ENCODE measurements at places on chromosomes 4 and X.

DNA sequence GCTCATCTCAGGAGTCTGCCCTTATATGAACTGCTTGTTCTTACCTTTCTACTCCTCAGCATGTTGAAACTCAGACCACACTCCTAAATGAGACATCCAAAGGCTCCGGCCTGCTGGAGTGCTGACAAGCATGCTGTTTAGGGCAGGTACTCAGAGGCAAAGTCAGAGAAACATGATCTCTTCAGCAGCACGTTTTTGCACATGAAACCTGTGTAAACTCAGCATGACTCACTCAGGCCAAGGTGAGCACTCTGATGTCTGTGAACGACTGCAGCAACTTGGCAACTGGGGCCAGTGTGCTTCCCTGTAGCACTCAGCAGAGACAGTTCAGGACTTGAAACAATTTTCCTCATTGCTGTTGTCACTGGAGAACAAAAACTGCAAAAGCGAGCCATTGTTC lies 109.6 kb downstream of the PACRGL start:
- DNase-seq: no peak

DNA sequence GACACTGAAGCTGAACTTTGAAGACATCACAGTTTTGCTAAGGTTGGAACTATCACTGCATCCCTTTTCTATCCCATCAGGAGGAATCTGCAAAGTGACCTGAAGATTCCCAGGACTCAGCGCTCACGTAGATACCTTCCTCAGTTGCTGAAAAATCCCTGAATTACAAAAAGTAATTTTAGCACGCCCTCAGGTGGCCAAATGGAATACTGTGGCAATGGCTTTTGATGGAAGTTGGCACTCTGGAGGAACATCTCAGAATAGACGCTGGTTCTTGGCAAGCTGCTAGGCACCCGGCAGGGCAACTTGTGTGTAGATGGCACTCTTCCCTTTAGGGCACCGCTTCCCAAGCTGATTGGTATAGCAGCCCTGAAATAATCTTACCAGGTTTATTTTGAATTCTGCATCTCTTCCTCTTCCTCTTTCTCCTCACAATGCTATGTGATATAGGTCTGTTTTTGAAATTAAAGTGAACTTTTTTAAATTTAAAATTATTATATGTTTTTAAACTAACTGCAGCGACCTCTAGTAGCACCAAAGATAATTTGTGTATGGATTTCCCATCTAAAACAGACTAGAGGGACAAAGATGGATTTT lies 16.3 kb upstream of the ESX1 start:
- peak; percentile 49 for DNase-seq

DNA sequence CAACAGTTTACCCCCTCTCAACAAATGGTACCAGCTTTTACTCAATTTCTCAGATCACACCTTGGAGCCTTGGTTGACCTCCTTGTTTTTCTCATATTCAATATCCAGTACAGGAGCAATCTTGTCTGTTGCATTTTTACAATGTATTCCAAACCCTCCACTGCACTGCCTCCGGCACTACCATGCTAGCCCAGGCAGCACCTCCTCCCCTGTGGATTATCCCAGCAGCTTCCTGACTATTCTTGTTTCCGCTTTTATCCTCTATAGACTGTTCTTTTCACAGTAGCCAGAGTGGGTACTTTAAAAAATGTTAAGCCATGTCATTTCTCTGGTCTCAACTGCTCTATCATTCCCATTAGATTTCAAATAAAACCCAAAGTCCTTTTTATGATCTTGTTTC lies 253.4 kb upstream of the GPRIN3 start:
- no peak for DNase-seq

- no peak for DNase-seq
Observed at GRCh38 chrX:134683351-134684005, 25.2 kb upstream of the PLAC1 start.

DNA sequence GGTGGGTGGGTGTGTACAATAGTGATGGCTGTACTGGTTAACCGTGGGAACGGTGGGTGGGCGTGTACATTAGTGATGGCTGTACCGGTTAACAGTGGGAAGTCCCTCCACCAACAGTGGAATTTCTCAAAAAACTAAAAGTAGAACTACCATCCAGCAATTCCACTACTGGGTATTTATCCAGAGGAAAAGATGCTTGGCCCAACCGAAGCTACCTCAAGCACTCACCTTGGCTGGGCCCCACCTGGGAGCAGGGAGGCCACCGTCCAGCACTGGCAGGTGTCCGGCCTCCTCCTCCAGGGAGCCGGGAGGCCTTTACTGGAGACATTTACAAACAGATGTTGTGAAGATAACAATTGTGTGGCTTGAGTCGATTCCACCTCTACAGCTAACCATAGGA lies 6.0 kb upstream of the MAEA start:
- DNase-seq: no peak

DNA sequence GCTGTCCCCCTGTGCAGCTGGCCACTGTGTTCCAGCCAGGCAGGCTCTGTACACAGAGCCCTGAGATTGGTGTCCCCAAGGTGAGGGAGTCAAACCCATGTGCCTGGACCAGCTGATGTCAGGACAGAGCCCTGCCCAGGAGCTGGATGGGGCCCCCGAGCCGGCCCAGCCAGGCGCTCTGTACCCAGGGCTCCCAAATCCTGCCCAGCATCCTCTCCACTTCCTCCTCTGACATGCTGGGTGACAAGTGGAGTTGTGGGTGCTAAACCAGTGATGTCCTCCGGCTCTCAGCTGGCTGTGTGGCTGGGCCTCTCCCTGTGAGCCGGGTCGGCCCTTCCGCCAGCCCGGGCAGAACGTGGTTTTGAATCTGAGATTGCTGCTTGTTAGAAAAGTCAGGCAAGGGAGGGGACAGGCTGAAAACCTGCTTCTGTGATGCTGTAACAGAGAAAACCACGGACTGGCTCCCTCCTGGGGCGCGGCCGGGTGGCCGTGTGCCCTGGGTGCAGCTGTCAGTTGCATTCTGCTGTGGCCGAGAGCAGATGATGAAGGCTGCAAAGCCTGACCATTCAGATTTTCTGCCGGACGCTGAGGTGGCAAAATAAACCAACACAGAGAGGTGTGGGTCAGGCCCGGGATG lies 7.9 kb upstream of the CPLX1 start:
- no peak for DNase-seq

GRCh38 chr4:105780176-105780575 lies 71.6 kb downstream of the GSTCD start:
- no peak for DNase-seq

DNA sequence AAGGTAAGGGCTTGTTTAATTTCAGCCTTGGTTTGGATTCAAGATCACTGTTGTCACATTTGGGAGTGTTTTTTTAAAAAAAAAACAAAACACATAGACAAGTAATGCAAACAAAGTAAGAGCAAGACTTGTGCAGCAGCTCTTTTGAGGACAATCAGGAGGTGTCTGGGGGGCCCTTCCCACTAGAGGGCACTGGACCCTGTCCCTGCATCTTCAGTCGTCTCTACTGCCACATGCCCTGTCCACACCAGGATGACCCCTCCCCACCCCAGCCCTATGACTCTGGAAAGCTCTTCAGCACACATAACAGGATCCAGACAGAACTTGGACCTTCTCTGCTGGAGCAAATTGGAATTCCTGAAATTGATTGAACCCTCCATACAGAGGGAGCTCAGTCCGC lies 71.0 kb downstream of the USP46 start:
- peak; percentile 19 for DNase-seq

DNA sequence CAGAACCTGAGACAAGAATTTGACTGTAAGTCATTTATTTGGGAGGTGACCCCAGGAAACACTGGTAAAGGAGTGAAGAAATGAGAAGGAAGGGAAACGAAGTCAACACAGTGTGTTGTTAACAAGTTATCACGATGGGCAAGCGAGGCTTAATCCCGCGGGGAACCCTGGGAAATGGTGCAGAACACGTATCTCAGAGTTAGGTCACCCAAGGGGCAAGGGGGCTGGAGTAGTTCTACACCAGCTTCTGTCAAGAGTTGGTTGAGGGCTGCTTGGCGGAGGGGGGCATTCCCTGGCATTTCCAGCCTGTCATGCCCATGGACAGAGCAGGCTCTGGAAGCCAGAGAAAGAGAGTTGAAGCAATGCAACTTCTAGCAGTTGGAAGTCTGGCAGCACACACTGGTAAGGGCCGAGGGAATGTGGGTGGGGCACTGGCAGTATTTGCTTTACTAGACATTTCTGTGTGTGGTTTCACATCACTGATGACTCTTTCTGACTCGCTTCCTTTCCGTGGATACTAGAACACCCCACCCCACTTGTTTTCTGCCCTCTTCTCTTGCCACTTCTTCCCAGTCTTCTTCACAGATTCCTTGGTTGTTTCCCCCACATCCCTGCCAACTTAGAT lies 52.2 kb upstream of the ADGRG2 start:
- DNase-seq: peak; percentile 1

GRCh38 chr4:75069493-75070074 lies 136.7 kb downstream of the PARM1 start:
- DNase-seq: no peak

DNA sequence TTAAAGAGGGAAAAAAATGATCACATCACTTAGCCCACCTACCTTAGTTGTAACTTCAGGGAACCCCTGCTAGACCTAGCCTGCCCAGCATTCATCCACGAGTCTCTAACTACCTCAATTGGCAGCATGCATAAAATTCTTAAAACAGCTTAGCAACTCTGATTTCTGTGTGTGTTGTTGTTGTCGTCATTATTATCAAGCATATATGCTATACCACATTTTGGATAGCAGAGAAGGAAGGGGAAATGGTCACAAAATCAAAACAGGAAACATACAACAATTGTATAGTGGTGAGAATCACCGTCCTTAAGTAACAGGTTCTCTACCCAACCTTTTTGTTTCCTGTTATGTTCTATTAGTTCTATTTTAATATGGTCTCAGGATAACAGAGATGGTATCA lies 2.7 kb upstream of the ACOT9 start:
- no peak for DNase-seq

GRCh38 chr4:61913619-61914018 lies 713.5 kb downstream of the ADGRL3 start:
- no peak for DNase-seq

- peak; percentile 59 for DNase-seq
Observed at GRCh38 chrX:71492231-71493065, 40.5 kb upstream of the OGT start.

DNA sequence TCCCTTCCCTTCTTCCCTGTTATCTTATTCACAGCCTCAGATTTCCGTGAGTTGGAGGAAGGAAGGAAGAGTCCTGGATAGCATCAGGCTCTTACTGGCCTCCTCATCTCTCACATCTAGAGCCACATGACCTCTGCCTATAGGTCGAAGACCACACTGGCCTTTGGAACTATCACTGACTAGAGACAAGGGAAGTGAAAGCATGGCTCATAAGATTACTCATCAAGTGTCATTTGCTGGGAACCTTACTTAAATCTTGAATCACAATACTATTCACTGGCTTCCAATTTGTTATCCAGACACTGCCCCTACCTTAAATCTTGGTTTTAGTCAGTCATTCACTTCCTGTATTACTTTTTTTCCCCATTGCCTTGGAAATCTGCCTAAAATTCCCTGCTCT lies 61.6 kb upstream of the MTMR8 start:
- no peak for DNase-seq
